ENCODE measurements at places on chromosomes 3 and 15.
A peak's percentile ranks its signal among the peaks of the same experiment; 100 is the strongest.

DNA sequence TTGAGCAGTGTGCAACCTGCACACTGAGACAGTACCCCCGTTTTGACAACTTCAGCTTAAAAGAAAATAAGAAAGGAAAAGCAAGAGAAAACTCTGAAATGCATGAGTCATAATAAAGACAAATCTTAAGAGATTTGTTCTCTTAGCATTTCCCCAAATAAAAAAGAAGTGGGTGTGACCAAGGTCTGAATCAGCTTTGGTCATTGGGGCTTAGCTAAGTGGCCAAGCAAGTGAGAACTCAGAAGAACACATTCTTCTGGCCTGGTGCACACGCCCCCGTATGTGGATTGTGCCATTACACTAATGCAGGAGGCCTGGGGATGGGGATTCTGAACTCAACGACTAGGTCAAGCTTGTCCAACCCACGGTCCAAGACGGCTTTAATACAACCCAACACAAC, 56.9 kb upstream of the PDZRN3 start:
- no peak for DNase-seq

- DNase-seq: peak; percentile 69
Measured at GRCh38 chr3:137121704-137122314, 164.0 kb downstream of the IL20RB start.

- no peak for DNase-seq
Measured at GRCh38 chr15:81339321-81339720, 15.4 kb upstream of the STARD5 start.

GRCh38 chr15:72840114-72840513, 56.6 kb upstream of the ADPGK start:
- DNase-seq: no peak

GRCh38 chr15:69190091-69190490, 29.7 kb downstream of the GLCE start:
- no peak for DNase-seq

Measured in NCI-H1694 treated with DMSO at 0.1 percent for 48 hours (cell line).